DMS53 (cell line): ENCODE measurements at places on chromosomes 7 and 10.
A peak's percentile ranks its signal among the peaks of the same experiment; 100 is the strongest.

- peak; percentile 97 for DNase-seq
These were observed 2.3 kb downstream of the GLRX3 start for GRCh38 chr10:130138479-130138866.

GRCh38 chr10:36171556-36171952 is 529.5 kb upstream of the FZD8 start:
- no peak for DNase-seq

GRCh38 chr7:48161407-48162125 is 9.7 kb upstream of the ABCA13 start:
- no peak for DNase-seq

- no peak for DNase-seq
These were observed 70.4 kb downstream of the DOCK4 start for GRCh38 chr7:112135815-112136214.

DNA sequence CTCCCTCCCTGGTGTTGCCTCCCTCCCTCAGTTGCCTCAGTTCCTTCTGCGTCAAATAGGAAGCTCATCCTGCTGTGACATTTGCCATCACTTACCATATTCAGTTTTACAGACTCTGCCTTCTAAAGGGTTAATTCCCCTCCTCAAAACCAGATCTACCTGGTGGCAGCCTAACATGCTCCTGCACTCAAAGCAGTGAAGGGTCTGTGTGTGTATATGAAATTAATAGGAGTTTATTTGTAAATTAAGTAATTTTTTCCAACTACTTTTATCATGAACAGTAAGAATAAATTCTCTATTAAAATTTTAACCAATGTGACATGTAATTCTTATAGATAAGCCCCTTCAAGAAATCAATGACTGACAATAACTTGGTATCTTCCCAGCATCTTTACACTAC is 158.6 kb upstream of the INSYN2A start:
- no peak for DNase-seq

DNA sequence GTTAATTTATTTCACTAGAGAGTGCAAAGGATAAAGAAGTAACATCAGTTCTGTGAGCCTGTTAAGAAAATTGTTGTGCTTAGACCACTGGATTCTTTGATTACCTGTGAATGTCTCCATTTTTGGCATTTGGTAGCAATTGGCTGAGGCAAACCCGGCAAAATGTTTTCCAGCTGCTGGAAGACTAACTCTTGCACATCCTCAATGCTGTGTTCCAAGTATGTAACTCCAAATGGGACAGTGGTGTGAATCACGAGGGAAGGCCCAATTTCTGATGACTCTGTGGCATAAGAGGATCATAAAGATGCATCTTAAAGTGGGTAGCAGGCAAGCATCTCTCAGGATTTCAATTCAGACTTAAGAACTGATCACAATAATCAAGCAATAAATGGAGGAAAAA is 268.8 kb downstream of the RNLS start:
- DNase-seq = no peak

DNA sequence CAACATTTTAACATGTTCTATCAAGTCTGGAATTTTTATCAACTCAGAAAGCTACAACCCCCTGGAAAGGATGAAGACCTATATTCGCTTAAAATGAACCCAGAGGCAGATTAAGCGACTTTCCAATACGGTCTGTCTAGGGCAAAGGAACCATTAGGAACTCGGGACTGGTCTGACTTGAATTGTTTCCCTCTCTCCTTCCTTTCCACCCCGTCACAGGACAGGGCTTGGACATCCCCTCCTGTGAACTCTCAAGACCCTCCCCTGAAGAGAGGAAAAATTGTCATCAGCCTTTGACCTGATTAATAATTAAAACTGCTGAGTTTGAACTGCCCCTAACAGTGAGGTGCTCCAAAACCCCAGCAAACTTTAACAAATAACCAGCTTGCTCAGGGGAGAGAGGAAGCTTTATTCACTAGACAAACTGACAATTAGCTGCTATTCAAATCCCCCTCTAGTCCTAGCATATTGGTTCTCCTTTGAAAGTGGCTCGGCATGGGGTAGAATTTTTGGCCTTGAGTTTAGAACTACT is 22.6 kb upstream of the SLF2 start:
- DNase-seq = no peak

- DNase-seq = no peak
These were observed 167.8 kb downstream of the SDHAF3 start for GRCh38 chr7:97285348-97285747.

DNA sequence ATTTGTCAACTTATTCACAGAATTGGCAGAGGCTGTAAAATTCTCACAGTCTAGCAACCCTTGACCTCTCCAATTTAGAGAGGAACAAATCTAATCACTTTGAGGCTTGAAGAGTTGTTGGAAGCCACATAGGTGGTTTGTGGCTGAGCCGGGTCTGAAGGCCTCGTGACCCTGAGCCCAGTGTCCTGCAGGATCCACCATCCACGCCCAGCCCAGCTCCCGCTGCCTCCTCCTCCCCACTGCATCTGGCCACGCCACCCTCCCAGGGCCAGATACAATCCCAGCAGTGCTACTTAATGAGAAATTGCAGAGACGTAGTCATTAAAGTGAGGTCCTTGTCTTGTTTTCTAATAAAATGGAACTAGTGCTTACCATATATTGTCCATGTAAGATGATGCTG is 81.4 kb upstream of the SHH start:
- no peak for DNase-seq

DNA sequence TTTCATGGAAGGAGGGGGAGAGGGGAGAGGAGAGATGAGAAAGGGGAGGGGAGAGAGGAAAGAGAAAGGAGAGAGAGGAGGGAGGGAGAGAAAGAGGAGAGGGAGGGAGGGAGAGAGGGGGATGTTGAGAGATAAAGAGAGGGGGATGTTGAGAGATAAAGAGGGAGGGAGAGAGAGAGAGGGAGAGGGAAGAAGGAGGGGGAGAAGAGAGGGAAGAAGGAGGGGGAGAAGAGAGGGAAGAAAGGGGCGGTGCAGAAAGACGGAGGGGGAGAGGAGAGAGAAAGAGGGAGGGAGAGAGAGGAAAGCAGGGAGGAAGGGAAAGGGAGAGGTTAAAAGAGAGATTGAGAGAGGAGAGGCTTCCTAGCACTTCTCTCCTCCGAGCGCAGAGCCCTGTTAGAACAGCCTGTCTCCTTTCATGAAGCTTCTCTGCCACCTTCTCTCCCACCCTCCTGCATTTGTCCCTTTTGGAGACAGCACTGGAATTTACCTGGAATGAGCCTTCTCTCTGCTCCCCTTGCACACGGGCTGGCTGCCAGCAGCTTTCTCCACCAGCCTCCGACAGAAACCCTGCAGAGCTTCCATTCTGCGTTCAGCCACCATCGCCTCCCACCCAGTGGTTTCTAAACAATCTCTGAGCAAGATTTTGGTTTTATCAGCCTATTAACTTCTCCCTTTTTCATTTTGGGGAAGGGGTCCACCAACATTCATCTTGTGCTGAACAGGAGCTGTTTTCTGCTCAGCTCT is 74.0 kb upstream of the CARD11 start:
- DNase-seq = no peak

DNA sequence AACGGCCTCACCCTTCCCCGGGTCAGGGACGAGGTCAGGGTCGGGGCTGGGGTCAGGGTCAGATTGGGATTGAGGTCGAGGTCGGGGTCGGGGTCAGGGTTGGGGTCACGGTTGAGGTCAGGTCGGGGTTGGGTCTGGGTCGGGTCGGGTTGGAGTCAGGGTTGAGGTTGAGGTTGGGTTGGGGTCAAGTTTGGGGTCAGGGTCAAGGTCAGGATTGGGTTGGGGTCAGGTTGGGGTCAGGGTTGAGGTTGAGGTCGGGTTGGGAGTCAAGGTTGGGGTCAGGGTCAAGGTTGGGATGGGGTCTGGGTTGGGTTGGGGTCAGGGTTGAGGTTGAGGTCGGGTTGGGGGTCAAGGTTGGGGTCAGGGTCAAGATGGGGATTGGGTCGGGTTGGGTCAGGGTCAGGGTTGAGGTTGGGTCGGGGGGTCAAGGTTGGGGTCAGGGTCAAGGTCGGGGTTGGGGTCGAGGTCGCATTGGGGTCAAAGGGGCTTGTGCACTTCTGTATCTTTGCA is 131.4 kb downstream of the VIPR2 start:
- DNase-seq = no peak

- no peak for DNase-seq
These were observed 58.7 kb upstream of the NANOS1 start for GRCh38 chr10:118970770-118971169.

GRCh38 chr7:140521421-140521820 is 42.1 kb upstream of the MKRN1 start:
- DNase-seq = no peak

- DNase-seq = peak; percentile 20
These were observed 175.3 kb downstream of the MBL2 start for GRCh38 chr10:52597189-52597863.

DNA sequence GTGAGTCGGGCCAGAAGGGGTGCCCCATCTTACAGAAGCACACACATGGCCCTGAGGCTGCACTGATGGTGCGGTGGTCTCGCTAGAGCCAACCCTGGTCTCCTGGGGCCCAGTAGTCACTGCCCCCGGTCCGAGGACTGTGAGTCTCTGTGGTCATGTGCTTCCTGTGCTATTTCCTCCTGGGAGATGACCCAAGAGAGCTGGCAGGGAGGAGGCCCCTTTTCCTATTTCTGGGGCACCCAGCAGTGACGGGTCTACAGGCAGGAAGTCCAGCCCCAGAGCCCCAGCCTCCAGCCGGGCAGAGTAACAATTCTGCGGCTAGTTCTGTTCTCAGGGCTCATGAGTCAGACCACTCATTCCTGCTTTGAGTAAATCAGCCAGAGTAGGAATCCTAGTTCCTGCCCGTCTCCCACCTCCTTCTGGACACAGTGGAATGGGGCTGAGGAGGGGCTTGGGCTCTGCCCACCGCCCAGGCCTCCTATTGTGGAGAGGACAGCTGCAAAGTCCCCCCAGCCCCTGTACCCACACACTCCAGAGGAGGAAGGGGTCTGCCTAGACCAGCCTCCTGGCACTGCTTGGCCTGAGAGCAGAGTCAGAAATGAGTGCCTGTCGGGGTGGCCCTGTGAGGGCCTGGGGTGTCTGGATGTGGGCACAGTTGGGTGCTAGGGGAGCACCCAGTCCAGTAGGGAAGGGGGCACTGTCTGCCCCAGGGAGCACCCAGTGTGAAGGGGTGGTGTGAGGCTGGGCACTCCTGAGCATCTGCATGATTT is 80.5 kb upstream of the PPIF start:
- no peak for DNase-seq

DNA sequence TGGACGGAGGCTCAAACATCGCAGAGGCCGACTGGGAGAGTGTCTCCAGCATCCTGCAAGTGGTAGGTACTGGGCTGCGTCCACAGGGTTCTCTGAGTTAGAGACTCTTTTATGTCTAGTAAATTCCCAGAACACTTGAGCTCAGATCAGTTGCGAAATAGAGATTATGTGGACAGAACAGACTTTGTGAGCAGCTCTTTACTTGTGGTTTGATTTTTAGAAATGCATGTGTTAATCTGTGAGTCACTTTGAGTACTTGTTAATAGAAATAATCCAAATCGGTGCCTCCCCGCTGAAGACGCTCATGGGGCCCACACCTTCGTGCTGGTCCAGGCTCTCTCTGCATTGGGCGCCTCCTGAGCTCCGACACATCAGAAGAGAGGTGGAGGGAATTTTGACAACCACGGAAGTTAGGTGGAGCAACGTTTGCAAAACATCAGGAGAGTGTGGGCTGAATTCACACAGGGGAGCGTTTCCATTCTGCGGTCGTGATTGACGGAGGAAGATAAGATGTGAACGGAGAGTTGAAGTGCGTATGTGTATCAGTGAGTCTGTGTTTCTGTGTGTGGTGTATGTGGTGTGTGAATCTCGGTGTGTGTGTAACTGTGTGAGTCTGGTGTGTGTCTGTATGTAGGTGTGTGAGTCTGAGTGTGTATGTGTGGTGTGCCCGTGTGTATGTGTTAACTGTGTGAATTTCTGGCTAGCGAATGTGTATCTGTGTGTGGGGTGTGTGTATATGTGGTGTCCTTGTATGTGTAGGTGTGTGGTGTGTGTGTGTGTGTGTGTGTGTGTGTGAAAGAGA is 32.1 kb downstream of the PFKP start:
- no peak for DNase-seq

GRCh38 chr7:156927571-156928405 is 21.7 kb upstream of the NOM1 start:
- DNase-seq = peak; percentile 33

DNA sequence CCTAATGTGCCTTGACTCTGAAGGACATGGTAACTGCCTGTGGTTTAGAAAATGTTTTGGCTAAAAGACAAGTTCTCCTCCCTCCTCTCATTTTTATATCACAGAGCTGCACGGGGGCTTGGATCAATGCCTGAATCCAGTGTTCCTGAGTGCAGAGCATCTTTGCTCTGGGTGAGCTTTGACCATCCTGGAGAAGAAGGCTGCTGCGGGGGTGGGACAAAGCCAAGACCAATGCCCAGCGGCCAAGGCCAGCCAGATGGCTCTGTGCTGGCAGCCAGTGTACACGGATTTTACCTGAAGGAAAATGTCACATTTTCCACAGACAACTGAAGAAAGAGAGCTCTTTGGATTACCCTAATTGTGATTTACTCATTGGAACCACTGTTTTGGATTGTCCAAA is 102.0 kb upstream of the TARP start:
- DNase-seq = no peak

- DNase-seq = no peak
These were observed 8.2 kb upstream of the ACTA2 start for GRCh38 chr10:88960802-88961201.

DNA sequence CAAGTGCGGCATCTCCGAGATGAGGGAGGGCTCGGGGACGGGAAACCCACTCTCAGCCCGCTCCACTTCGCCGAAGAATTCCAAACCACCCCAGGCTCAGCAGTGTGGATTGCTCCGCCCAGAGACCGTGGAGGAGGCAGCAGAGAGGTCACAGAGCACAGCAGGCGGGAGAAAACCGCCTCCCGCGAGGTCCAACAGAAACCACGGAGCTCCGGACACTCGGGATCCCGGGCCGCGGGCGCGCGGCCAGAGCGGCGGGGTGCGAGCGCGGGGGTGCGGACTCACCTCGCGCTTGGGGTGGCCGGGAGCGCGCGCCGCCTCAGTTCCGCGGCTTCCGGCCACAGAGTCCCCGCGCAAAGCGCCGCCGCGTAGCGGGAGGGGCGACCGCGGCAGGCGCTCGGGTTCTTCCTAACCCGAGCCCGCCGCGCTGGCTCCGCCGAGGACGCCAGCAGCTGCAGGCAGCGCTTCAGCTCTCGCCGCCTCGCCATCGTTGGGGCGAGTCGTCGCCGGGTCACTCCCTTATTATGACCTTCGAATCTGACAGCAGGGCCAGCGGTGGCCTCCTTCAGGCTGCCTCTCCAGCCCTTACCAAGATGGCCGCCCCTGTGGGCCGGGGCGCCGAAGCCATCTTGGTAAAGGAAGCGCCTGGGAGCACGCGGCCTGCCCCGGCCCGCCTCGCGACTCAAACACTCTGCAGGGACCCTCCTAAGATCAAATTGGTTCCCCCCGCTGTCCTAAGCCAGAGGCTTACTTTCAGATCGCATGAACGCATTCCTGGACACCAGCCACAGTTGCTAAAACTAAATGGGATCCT is at the start of gene NAPEPLD:
Gene NAPEPLD, minus strand, starts transcription at position 106 of the 814 bp plus-strand sequence. CDS start 20,323 bp downstream, outside the sequence.
- DNase-seq = peak; percentile 98

DNA sequence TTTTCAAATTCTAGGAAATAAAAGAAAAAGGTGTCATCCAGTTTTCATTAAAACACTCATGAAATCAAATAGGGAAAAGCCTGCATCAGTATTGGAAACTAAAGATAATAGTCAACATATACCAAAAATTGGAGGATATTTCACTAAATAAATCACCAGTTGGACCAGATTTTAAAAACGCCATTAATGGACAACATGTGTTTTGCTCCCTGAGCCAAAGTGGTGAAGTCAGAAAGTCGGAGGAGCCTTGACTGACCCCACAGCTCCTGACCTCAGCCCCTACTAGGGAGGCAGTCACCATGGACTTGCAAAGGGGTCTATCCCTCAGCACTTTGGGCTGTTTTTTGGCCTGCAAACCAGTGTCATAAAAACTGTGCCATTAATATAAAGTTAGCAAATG is 98.3 kb upstream of the SEC61G start:
- no peak for DNase-seq

GRCh38 chr10:819326-819725 is 112.2 kb downstream of the LARP4B start:
- DNase-seq = no peak
